GM23248 (cell line): ENCODE measurements at places on chromosomes 1 and 21.

GRCh38 chr1:60878323-60878722 lies 204.0 kb upstream of the NFIA start:
- no peak for DNase-seq

DNA sequence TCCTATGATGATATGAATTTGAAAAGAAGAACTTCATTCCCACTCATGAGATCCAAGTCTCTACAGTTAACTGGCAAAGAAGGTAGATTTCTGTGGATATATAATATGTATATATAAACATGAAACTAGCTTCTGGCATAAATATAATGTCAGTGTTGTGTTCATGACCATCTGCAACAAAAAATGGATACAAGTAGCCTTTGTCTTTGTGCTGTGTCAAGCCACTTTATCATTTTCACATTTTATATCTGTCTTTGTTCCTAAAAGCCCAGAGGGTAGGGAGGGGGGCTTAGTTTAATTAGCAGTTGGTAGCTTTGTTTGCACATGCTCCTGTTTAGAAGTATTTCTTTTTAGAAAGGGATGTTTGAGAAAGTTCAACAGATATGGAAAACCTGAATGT lies 56.2 kb upstream of the FASLG start:
- no peak for DNase-seq

DNA sequence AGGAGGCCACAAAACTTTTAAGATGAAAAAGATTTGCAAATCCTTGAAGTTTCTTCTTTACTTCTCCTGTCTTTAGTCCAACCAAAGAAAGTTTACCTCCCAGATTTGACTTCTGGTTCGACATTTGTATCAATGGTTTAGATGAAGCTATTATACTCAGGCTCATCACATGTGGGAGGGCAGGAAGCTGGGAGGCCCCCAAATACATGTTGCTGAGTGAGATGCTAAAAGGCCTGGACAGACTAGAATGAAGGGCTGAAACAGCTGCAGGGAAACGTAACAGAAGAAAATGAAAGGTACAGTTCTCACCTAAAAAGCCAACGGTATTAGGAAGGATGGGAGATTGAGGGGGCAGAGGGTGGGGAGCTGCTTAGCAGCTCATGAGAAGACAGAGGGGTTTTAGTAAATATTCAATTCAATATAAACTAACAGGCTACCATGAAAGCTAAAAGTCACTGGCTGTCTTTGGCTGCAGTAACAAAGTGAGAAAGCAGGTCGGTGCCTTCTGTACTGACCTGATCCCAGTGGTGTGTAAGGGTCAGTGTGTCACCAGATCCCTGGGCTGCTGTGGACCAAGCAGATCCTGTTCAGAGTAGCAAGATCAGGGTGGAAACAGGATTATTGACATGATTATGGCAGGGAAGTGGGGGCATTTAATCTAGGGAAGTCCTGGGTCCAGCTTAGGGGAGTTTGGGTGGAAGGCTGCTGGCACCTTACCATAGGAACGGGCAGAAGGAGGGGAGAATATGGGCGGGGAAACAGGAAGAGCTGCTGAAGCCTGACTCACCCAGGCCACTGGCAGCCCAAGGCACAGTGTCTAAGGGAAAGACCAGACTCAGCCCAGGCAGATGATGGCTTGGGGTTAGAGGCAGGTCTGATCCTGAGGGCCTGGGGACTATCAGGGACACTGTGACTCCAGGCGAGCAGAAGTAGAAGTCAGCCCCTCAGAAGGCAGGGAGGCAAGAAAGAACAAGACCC lies 60.4 kb downstream of the KCNN3 start:
- peak; percentile 77 for DNase-seq

DNA sequence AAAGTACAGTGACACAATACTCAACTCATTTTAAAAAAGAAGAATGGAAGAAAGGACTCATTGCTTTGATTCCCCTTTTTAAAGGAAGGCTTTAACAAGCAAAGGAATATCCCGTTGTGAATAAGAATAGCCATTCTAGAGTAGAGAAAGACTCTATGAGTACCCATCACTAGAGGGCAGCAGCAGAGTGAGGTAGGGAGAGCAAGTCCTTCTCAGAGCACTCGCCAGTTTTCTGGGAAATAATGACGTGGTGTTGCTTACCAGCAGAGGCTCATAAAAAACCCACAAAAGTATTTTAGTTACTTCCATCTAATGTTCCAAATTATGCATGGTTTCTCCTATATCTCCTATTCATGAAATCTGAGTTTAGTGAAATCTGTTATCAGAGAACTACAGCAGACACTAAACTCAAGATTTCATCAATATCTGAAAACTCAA lies 74.6 kb downstream of the USP24 start:
- peak; percentile 96 for DNase-seq

GRCh38 chr1:175317309-175317708 lies 124.7 kb upstream of the KIAA0040 start:
- DNase-seq: no peak

DNA sequence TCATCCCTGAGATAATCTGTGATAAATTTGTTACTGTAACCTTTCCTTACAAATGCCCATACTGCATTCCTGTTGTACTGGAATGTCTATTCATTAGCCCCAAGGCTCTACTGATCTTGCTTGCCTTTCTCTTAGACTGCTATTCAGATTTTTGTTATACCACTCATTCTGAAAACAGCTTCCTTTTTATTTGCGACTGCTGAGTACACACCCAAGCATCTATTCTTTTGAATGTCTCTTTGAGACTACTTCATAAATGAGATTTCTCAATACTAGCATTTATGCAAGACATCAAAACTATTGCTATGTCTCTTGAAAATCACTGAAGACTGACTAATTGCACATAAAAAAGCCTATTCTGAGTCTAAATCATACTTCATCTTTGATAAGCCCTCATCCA lies 38.6 kb downstream of the DENND1B start:
- DNase-seq: peak; percentile 88

DNA sequence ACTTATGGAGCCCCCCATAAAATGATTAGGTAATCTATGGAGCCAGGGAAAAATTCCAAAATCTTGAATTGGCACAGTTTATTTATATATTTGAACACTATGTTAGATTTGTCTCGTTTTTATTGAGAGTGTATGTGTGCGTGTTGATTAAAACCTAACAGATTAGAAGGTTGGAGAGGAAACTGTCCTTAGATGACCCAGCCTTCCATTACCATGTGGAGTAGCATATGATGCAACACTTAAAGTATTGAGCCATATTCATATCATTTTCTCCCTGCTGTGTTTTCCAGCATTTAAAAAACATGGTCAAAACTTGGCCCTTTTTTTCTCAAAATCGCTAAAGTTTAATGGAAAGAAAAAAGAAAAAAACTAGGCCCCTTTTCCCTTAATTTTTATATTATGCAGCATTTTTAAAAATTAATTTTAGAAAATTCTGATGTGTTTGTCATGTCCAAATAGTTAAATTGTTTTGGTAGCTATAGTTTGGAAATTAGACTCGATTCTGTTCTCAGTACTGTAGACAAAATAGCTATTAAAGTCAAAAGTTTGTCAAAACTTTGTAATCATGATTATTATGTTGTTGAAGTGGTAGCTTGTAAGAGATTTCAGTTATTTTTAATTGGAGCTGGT lies 2.3 kb downstream of the LRRC8D start:
- DNase-seq: peak; percentile 71
